ENCODE measurements at places on chromosomes 4 and X. TPM values are rescaled to one million over a fixed set of nuclear protein-coding genes. Genes with fewer than 3 reads are reported as not detected.

Gene XAGE1A
- not detected for total RNA-seq

Gene BTK
- not detected for total RNA-seq

Gene CXorf49B
- total RNA-seq = not detected

Gene AVPR2
- total RNA-seq = not detected

Gene AWAT1
- not detected for total RNA-seq

Gene KLKB1
- 0.19 TPM for total RNA-seq

Gene RNF150
- 0.45 TPM for total RNA-seq

Gene FDCSP
- total RNA-seq = not detected

Gene MAGEE2
- total RNA-seq = not detected

Gene DUSP9
- not detected for total RNA-seq

Gene SYP
- 2.0 TPM for total RNA-seq

Gene MAMLD1
- 4.8 TPM for total RNA-seq

Gene GPR143
- total RNA-seq = 0.17 TPM

Gene ANXA10
- total RNA-seq = 0.34 TPM

- no peak for DNase-seq
Measured at GRCh38 chr4:15771216-15772058, 6.7 kb upstream of the CD38 start.

DNA sequence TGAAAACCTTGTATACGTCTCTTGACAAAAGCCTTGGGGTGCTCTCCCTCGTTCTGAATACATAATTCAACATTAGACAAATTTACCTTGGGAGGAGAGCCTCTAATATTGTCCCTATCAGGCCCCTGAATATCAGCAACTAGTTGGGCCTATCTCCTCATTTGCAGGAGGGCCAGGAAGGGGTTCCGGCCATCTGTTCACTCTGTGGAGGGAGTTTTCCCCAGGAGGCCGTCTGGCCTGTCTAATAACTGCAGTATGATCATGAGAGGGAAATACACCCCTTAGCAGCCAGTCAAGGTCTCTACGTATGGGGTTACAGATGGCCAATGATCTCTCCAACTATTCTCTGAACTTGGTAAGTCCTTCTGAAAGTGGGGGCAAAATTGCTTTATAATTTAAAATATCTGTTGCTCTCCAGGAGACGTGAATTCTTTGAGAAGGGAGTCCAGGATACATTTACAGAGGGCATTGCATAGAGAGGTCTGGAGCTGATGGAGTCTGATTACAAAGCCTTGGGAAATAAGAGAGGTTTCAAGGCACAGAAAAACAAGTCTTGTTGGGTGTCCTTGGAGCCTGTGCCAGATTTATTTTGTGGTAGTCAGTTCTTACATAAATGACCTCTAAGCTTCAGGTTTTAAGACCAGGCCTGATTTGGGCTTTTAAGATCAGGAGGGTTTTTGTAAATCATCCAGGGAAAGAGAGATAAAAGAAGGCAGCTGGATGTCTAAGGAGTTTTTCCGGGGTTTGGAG is 48.2 kb upstream of the UXT start:
- DNase-seq = peak; percentile 59

DNA sequence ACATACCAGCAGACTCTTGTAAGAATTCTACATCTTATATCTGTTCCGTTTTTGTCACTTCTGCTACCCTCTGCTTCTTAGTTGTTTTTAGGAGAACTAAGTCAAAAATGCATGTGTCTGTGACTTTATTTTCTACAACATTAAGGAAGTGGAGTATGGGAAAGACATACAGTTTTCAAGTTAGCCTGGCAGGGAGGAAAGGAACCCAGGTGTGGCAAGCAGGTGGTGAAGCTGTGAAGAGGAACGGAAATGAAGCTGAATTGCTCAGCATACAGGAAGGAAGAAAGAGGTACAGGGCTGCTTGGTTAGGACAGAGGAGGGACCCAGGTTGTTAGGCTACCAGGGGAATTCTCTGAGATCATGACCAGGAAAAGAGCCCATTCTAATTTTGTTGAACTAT is 9.4 kb downstream of the GPRIN3 start:
- no peak for DNase-seq

GRCh38 chrX:80432441-80432840 is 12.2 kb downstream of the TENT5D start:
- no peak for DNase-seq

DNA sequence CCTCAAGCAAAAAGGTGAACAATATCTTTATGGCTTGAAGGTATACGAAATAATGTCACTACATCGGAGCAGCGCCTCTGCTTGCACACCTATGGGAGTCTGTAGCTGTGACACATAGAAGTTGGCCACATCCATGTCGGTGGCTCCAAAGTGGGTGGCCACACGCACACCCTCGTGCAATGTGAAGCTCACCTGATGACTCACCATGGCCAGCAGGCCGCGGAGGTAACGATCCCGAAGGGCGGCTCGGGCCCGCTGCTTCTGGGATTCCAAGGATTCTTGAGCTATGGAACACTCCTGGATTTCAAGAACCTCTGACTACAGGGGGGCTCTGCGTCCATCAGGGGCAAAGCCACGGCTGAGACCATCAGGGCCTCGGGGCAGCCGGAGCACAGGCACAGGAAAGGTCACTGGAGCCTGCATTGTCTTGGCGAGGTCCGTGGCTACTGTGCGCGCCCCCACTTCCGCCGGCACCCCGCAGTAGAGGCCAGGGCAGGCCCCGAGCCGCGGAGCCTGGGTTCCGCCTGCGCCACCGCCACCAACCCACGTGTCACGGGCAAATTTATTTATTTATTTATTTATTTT is 25.2 kb downstream of the NYX start:
- DNase-seq = no peak

DNA sequence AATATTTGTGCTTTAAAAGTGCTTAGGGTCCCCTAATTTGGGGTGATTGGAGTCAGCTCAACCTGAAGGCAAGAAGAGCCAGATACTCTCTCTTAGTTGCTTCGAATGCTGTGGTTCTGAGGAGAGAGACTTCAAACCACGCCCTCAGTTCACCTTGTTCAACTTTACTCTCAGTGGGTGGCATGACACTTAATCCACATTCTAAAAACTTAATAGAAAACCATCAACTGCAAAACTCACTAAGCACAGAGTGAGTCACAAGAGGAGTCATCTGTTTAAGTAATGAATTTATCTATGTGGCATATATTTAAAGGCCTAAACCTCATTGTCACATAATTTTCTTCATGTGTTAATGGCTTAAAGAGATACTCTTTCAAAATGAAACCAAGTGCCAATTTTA is 99.5 kb upstream of the SLC4A4 start:
- peak; percentile 48 for DNase-seq

DNA sequence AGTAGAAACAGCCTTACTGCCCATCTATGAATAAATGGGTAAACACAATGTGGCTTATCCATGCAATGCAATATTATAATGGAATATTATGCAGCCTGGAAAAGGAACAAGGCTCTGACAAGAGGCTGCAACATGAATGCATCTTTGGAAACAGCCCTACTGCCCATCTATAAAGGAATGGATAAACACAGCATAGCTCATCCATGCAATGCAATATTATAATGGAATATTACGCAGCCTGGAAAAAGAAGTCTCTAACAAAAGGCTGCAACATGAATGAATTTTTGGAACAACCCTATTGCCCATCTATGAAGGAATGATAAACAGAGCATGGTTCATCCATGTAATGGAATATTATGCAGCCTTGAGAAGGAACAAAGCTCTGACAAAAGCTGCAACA is 161.0 kb downstream of the CRLF2 start:
- no peak for DNase-seq

DNA sequence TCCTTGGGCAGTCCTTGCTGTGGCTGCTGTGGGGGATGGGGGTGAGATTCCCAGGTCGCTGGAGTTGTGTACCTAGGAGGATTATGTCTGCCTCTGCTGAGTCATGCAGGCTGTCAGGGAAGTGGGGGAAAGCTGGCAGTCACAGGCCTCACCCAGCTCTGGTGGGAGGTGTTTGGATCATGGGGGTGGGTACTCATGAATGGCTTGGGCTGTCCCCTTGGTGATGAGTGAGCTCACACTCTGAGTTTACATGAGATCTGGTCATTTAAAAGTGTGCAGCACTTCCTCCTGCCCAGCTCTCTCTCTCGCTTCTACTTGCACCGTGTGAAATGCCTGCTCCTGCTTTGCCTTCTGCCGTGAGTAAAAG is 24.6 kb upstream of the PDLIM3 start:
- DNase-seq = peak; percentile 94

DNA sequence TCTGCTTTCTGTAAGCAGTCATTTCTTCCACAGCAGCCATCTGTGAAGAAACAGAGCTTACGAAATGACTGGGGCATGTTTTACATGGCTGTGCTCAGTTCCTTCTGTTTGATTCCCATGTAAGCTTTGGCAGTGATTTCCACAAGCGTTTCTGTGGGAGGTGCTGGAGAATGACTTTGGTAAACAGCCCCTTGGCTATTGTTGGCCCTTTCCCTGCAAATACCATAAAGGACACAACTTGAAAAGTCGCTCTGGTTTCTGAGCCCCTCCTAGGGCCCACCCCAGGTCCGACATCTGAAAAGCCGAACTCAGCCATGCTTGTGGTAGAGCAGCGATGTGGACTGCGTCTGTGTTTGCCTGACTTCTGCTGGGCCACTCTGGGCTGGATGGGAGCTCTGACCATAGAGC is 3.7 kb downstream of the LIMCH1 start:
- no peak for DNase-seq

DNA sequence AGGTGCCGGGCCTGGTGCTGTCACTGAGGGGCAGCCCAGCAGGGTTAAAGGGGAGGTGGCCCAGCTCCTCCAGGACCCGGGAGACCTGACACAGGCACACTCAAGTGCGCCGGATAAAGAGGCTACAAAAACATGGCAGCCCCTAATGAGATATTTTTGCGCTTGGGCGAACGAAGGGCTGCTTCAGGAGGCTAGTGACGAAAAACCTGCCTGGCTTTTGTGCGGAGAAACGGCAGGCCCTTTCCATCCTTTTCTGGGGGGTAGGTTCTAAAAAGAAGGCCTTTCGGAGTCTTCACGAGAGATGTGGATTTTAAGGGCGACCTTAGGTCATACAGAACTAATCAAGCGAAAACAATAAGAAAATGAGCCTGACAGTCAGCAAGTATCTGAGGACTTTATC is 35.5 kb downstream of the HELT start:
- no peak for DNase-seq

- peak; percentile 4 for DNase-seq
Measured at GRCh38 chrX:17375637-17376430, 834 bp downstream of the NHS start.

DNA sequence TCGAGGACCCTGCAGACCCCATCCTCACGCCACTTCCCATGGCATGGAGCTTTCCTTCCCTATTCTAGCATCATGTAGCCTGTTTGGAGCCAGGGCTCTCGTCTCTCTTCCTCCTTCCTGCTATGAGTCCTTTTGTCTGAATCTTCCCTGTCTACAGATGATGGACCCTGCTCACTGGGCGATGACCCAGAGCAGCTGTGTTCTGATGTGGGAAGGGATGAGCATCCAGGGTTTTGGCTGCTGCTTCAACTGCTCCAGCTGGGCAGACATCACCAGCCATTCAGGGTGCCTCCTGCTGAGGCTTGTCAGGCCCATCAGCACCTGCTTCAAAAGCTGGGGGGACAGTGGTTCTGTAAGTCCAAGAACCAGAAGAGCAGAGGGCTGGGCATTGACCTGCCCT is 3.2 kb upstream of the CCKAR start:
- peak; percentile 28 for DNase-seq

GRCh38 chr4:142372530-142373260 is 473.4 kb downstream of the INPP4B start:
- DNase-seq = no peak

- no peak for DNase-seq
Measured at GRCh38 chrX:21802054-21802670, 37.3 kb upstream of the MBTPS2 start.

DNA sequence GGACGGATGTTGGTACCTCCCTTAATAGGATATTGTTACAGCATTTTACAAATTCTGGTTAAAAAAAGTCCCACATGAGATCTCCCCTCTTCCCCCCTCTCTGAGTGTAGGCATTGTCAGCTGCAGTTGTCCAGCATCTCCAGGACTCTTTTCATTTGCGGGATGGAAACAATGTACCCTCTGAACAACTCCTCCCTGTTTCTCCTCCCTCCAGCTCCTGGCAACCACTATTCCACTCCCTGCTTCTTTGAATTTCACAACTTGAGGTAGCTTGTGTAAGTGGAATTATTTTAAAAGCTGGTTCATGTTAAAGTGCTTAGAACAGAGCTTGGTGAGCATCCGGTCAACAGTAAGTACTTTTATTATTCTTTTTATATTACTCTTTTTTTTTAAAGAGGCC is 69.8 kb downstream of the TBL1X start:
- DNase-seq = peak; percentile 51

DNA sequence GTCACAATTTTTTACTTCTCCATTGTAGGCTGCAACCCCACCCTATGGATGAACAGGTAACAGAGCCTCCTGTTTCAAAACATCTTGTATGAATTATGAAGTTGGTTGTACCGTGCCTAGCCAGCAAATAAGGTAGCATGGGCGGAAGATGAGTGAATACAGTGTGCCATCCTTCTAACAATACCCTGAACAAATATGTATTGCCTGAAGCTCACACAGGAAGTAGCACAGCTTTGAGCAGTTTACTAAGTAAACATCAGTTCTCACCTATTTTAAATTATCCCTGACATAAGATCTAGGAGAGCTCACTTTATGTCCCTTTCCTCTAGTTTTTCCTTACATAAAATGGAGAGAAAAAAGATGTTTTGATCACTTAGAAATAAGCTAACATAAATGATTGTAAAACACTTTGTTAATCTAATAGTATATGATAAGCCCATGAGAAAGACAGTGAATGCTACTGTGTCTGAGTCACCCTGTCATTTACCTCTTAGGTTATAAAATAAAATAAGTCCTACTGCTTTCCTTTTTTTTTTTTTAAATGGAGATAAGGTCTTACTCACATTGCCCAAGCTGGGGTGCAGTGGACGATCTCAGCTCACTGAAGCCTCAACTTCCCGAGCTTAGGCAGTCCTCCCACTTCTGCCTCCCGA is 36.6 kb downstream of the GRSF1 start:
- no peak for DNase-seq

DNA sequence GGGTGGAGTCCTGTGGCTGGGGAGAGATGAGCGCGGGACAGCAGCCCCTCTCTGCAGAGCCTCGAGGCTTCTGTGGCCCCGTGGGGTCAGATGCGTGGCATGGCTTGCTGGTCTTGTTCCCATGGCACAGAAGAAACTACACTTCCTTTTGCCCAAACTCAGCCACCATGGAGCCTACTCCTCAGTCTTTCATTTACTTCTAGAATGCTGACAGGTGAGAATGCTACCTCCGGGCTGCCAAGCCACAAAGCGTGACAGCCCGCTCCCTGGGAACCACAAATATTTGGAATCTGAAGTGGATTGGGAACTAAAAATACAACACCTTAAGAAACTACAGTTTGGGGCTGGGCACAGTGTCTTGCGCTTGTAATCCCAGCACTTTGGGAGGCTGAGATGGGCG is 98.0 kb downstream of the TRAPPC11 start:
- no peak for DNase-seq

- DNase-seq = no peak
Measured at GRCh38 chr4:184536065-184536880, 61.9 kb upstream of the IRF2 start.

DNA sequence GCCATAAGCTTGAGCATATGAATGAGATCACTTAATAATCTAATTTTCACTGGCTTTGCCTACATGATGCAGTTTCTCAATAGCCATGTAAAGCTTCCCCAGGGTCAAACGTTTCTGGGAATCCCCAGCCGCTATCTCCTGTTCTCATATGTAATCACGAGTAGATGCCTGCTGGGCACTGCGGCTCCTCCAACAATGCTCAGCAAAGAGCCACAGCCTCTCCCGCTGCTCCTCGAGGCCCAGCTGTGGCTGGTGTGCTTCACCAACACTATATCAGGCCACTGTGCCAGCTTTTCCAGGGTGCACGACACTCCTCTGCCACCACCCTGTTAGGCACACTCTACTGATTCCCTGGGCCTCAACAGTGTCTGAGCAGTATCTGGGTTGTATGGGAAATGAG is 78.3 kb upstream of the RASGEF1B start:
- DNase-seq = no peak

- peak; percentile 94 for DNase-seq
Measured at GRCh38 chr4:176789955-176790354, 2.8 kb downstream of the VEGFC start.

Data from LHCN-M2 (cell line).